ENCODE measurements at places on chromosomes 16 and 17.

- DNase-seq, result no peak
Observed at GRCh38 chr16:54268340-54268739, 18.2 kb downstream of the IRX3 start.

DNA sequence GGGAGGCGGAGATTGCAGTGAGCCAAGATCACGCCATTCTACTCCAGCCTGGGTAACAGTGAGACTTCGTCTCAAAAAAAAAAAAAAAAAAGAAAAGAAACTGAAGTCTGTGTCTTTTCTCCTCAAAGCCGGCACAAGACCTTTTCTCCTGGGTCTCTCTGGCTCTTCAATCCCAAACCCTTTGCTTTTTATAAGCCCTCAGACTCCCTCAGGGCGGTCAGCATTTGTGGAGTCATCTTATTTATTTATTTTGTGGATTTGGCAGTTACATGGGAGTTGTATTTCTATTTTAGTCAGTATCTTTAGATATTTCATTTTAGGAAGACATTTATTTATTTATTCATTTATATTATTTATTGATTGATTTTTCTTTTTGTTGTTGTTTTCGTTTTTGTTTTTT, 57.7 kb upstream of the MAP3K14 start:
- no peak for DNase-seq

DNA sequence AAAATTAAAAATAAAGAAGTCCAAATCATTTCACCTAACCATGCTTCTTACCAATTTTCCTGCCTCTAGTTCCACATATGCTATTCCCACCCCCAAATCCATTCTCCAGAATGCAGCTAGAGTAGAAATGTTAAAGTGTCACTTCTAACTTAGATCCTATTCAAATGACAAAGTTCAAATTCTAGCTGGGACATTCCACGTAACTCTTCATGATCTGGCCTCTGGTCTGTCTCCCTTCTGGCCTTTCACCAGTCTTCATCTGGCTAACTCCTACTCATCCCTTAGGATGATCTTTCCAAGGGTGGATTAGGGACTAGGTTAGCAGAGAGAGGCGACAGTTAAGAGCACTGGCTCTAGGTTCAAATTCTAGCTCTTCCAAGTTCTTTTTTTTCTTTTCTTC, 97.9 kb downstream of the TRIM37 start:
- no peak for DNase-seq

DNA sequence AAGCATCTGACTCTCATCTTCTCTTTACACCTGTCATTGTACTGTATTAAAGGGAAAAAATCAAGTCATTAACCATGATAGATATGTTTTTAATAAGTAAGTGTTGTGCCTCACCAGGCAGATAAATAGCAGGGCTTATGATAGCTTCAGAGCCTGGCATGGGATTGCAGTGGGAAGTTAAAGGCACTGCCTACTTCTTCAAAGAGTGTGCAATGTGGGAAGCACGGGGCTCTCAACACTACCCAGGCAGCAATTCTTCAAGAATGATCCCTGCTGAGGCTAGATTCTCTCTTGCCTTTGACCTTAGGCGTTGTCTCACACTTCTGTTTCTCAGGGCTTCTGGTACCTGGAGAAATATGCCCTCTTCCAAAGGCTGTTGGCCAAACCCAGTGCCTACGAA, 297.3 kb downstream of the MAF start:
- no peak for DNase-seq

- no peak for DNase-seq
Observed at GRCh38 chr17:13287226-13287625, 269.4 kb upstream of the ELAC2 start.

- DNase-seq, result no peak
Observed at GRCh38 chr17:54947396-54947795, 21.1 kb downstream of the COX11 start.

GRCh38 chr16:85735225-85735635, 15.7 kb downstream of the C16orf74 start:
- peak; percentile 29 for DNase-seq

- DNase-seq, result no peak
Observed at GRCh38 chr16:1141191-1141590, 11.7 kb upstream of the CACNA1H start.

- no peak for DNase-seq
Observed at GRCh38 chr16:70416748-70417616, 21.9 kb downstream of the ST3GAL2 start.

- no peak for DNase-seq
Observed at GRCh38 chr17:8318010-8318935, 8.2 kb downstream of the ARHGEF15 start.

- DNase-seq, result no peak
Observed at GRCh38 chr16:57804111-57804837, 2.0 kb upstream of the KIFC3 start.

DNA sequence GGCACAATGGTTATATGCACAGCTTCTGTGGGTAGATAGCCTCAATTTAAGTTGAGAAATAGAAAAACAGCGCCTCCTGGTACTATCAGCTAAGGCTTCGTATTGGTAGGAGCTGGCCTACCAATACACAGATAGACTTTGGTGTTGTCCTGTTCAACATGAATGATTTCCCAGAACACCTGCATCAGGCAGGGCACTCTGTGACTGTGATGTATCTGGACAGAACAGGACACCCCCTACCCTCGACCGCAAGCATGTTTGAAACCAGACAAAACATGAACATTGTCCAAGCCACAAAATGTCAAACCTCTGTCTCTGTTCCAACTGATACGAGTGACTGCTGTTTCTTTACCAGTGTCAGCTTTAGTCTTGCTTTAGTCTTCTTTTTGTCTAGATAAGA, 144.9 kb downstream of the HAPSTR1 start:
- DNase-seq, result no peak

GRCh38 chr16:1258906-1259759, 3.3 kb downstream of the TPSD1 start:
- no peak for DNase-seq

DNA sequence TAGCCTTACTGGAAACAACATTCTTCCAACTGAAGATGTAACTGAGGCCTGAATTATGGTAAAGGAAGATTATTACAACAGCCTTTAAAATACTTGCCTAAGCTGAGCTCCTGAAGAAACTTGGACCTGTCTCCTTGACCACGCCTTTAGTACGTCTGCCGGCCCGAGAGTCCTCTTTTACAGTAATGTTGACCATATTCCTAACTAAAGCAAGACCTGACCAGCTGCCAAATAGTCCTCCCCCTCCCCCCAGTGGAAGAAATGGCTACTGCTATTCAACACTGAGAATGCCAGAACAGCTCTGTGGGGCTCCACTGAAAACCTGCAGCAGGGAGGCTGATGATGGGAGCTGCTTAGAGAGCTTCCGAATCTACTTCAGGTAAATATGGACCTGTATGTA, 12.6 kb upstream of the FOXJ1 start:
- DNase-seq, result no peak

DNA sequence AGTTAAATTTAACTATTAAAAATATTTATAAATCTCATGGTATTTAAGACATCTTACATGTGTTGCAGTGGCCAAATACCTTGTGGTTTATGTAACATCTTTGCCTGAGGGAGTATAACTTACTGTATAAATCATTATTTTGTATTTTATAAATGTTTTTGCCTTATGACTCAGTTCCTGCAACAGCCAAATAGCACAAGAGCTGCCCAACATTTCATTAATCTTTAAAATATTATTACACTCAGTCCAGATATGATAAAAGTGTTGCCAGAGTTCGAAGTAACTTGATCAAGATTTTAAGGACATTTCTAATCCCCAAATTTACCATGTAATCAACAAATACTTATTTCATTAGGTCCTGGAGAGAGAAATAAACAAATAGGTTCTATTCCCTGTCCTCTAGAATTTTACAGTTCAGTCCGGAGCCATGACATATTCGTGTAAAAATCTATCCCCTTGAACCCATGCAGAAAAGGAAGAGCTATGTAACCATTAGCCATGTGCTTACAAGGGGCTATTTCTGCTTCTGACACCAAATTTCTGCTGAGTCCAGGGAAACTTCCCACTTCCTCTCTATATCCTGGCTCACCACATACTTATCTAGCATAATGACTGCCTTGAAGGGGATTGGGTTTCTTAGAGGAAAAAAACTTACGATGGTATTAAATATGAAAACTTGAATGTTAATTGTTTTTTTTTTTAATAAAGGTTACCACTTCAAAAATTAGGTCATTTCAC, 44.0 kb downstream of the IRX6 start:
- DNase-seq, result peak; percentile 44

DNA sequence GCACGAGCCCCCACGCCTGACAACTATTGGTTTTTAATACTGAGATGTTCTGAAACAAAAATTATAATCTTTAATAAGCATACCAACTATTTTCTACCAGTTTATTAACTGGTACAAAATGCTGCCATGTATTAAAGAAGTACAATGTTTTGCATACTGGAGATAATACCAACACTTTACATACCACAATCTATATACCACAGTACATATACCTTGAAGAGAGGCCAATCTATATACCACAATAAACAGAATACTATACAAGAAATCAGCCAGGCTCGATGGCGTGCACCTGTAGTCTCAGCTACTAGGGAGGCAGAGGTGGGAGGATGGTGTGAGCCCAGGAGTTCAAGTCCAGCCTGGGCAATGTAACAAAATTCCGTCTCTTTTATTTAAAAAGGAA, 9.9 kb downstream of the GPATCH8 start:
- DNase-seq, result no peak

- DNase-seq, result no peak
Observed at GRCh38 chr16:47920709-47921108, 235.1 kb downstream of the ABCC12 start.

DNA sequence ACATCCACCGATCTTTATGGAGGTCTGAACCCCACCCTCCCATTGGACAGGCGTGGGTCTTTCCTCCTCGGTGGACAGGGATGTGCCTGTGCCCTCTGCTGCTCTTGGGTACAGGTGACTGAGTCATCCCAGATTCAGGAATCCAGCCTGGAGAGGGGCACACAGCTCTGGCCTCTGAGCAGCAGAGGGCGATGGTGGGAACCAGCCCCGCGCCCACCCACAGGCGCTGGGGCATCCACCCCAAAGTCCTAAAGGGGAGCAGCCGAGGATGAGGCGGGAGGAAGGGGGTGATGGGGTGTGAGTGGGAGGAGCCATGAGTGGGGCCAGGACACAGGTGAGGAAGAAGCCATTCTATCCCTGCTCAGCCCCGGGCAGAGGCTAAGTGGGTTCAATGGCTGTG, 35.0 kb downstream of the ENGASE start:
- DNase-seq, result no peak

- peak; percentile 31 for DNase-seq
Observed at GRCh38 chr16:17408955-17409441, 61.8 kb downstream of the XYLT1 start.

DNA sequence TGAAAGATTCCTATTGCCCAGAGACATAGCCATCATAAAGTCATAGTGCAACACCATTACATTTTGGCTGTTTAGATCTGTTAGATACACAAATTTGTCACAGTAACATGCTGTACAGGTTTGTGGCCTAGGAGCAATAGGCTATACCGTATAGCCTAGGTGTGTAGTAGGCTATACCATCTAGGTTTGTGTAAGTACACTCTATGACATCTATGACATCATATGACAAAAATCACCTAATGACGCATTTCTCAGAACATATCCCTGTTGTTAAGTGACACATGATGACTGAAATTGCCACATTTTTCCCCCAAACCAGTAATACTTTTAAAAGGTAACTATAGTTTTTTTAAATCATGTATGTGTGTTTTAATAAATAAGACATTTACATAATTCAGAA, 43.3 kb downstream of the NLK start:
- DNase-seq, result peak; percentile 17

DNA sequence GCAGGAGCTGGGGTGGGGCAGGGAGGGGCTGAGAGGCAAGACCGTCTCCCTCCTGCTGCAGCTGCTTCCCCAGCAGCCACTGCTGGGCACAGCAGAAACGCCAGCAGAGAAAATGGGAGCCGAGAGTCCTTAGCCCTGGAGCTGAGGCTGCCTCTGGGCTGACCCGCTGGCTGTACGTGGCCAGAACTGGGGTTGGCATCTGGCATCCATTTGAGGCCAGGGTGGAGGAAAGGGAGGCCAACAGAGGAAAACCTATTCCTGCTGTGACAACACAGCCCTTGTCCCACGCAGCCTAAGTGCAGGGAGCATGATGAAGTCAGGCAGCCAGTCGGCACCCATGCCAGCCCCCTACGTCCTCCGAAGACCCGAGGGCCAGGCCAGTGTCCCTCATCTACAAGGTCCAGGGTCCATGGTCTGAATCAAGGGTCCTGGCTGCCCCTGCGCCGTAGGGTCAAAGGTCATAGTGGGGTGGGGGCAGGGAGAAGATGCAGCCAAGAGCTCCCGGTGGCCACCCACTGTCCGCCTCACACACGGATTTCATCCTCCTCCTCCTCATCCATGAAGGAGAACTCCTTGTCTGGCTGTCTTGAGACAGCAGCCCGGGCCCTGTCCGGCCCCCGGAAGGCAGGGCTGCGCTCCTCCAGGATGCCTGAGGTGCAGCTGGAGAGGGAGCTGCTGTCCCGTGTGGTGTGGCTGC, 23.4 kb upstream of the CPSF4L start:
- DNase-seq, result no peak
